ENCODE measurements at places on chromosomes 4 and X. TPM values are rescaled to one million over a fixed set of nuclear protein-coding genes. Genes with fewer than 3 reads are reported as not detected.

HAND2 gene
- total RNA-seq, result 7.5 TPM

DNAAF6 gene
- not detected for total RNA-seq

SPATA4 gene
- 0.68 TPM for total RNA-seq

CT45A3 gene
- 12.0 TPM for total RNA-seq

CACNA1F gene
- total RNA-seq, result not detected

KIF4A gene
- total RNA-seq, result 1.3 TPM

MID1IP1 gene
- total RNA-seq, result 34.7 TPM

PABPC4L gene
- 2.8 TPM for total RNA-seq

SULT1E1 gene
- 0.41 TPM for total RNA-seq

ELF4 gene
- 6.5 TPM for total RNA-seq

DNA sequence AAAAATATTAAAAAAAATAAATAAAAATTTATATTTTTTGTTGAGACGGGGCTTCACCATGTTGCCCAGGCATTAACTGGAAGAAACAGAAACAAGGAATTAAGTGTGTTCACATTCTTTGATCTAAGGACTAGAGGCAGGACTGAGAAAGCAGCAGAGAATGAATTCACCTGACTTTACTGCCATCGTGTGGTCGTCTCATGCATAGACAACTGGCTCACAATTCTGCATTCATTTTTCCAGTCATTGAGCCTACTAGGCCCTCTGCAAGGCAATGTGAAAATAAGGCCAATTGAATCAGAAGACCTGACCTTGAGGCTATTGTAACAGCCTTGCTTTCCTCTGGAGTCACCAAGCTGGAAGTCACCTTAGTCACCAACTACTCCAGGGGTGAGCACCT lies 37.4 kb downstream of the LHFPL1 start:
- DNase-seq, result peak; percentile 5

DNA sequence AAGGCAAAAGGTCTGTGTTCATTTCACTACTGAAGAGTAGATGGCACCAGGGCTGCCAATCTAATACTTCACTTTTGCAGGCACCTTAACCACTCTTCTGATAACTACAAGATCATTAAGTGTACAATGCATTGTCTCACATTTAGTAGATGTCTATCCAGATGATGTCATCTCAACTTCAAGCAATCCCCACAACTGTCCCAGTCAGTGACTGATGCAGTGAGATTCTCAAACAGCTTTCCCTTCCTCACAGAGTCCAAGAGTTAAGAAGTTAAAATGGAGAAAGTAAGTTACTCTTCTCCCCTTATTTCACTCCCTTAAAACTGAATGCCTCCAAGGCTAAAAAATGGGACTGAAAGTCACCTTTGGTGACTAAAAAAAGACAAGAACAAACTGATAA lies 10.7 kb downstream of the AP1S2 start:
- DNase-seq, result no peak

GRCh38 chrX:54473993-54474859 lies 21.8 kb downstream of the FGD1 start:
- no peak for DNase-seq

DNA sequence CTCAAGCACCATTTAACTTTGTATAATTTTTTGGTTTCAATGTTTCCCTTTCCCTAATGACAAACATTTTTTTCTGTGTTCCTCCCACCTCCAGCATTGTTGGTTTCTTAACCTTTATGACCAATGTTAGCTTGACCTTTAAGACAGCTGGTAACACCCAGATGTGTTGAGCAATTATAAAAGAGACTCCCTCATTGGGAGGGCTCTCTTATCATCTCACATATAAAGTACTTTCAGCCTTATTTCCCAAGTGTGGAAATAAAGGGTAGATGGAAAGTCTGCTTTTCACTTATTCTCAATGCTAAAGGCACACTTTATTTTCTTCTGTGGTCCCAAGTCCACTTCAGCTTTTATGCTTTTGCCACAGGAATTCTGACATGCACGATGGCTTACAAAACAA lies 1420.4 kb downstream of the RAPGEF2 start:
- DNase-seq, result no peak

DNA sequence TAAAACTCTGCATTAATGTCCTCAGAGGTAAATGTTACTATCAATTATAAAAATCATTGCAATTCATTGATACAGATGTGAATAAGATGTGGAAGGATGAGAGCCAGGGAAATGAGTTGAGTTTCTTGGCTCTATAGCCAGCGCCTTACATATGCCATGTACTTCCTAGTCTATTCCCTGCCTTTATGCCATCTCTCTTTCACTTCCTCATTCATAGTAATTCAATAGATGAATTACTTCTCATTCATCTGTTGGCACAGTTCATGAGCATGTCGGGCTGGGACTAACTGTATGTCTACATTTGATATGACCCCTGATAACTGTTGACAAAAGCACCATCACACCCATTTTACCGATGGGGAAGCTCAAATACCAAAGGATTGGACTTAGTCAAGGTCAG lies 55.7 kb downstream of the LNX1 start:
- no peak for DNase-seq

DNA sequence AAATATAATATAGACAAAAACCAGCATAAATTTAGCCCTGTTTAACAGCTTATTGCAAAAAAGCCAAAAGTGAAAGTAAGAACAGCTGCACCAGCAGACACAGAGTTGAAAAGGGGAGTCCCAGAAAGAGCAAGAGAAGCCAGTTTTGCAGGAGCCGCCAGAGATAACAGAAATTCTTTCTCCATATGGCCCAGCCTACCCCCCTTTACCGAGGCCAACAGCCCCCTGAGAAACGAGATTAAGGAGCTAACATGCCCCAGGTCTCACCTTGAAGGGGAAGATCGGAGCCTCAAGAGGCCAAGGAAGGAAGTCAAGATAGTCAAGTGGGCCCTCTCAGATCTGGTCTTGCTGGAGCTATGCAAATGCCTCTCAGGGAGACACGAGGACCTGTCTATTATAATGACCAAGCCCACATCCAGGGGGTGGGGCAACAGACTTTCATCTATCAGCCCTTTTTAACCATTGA lies 4.8 kb downstream of the ACOX3 start:
- no peak for DNase-seq

DNA sequence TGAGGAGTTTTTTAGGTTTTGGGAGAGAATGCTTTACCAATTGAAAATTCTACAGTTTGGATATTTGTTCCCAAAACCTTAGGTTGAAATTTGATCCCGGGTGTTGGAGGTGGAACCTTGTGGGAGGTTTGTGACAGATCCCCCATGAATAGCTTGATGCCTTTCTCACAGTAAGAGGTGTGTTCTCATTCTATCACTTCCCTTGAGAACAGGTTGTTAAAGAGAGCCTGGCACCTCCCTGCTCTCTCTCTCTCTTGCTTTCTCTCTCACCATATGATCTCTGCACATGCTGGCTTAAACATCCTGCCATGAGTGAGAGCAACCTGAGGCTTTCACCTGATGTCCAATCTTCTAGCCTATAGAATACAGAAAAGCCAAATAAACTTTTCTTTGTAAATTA lies 1475.5 kb upstream of the AGA start:
- no peak for DNase-seq

- no peak for DNase-seq
Observed at GRCh38 chr4:126230269-126230668, 915.5 kb downstream of the FAT4 start.

DNA sequence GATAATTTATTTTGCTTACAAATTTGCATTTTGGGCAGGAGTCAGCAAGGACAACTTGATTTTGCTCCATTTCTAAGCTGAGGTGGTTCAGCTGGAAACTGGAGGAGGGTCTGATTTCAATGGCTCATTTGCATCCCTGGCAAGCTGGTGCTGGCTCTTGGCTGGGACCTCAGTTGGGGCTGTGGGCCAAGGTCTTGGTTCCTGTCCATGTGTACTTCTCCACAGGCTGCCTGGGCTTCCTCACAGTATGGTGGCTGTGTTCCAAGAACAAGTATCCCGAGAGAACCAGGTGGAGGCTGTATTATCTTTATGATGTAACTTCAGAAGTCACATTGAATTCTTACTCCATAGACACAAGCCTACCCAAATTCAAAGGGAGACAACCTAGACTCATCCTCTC lies 77.0 kb upstream of the STX18 start:
- DNase-seq, result no peak

GRCh38 chr4:6655924-6656323 lies 15.4 kb downstream of the MRFAP1 start:
- no peak for DNase-seq

GRCh38 chr4:109978704-109979454 lies 66.2 kb downstream of the EGF start:
- DNase-seq, result no peak

DNA sequence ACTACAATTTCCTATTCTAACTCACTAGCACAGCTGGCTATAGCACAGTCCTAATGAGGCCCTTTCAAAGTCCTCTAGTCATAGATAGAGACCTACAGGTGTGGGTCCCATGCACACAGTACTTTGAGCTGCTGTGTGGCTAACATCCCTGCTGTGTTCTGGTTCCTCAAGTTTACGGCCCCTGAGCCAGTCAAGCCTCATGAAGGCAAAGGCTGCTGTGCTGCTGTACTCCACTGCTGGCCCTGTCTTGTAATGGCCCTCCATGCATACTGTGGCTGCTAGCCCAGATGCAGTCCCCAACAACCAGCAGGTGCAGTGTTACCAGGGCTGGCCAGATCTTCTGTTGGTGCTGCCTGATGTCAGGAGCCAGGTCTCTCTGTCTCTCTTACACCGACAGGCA lies 23.4 kb upstream of the ENPEP start:
- DNase-seq, result no peak

- DNase-seq, result no peak
Observed at GRCh38 chr4:184409911-184410692, 64.2 kb downstream of the IRF2 start.

- no peak for DNase-seq
Observed at GRCh38 chr4:108398836-108399235, 221.5 kb upstream of the RPL34 start.

DNA sequence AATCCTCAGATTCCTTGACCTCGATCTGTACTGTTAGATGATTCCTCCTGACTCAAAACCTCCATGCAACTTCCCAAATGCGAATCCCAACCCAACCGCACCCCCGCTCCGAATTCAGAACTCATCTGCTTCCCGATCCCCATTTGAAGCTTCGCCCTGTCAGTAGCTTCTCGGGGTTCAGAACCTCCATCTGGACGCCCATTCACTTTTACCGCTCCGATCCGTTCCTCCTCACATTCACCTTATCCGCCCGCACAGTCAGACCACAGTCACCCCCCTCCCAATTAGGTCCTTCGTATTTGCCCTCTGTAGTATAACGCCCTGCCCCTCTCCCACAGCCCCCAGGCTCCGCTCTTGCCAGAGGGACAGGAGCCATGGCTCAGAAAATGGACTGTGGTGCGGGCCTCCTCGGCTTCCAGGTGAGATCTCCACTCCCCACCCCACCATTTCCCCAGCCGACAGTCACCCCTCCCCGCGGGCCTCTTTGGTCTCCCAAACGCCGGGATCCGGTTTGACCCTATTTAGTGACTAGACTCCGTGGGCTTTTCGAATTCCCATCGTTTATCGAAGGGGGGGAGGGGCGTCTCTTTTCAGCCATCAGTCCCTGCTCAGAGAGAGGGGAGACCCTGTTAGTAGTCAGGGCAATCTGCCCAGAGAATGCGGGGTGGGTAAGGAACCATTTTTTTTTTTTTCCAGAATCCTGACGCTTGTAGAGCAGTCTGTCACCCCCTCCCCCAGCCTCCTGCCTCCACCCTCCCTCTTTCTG lies 691 bp downstream of the MAGED1 start:
- DNase-seq, result no peak

DNA sequence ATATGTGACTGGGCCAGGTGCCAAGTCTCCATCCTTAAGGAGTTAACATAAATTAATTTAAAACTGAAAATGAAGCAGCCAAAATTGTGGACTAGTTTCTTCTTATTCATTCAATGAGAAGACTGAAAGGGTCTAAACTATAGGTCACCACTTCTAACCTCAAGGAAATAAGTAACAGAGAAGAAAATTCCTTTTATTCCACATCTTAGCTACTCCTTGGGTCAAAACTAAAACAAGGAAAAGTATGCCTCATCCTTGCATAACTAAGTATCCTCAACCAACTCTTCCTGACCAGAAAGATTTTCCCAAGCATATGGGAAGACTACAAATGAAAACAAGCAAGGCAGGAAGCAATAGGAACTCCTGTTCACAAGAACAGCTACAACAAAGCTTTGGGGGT lies 71.2 kb downstream of the ZNF827 start:
- no peak for DNase-seq

- no peak for DNase-seq
Observed at GRCh38 chr4:27861802-27862201, 1001.2 kb downstream of the STIM2 start.

DNA sequence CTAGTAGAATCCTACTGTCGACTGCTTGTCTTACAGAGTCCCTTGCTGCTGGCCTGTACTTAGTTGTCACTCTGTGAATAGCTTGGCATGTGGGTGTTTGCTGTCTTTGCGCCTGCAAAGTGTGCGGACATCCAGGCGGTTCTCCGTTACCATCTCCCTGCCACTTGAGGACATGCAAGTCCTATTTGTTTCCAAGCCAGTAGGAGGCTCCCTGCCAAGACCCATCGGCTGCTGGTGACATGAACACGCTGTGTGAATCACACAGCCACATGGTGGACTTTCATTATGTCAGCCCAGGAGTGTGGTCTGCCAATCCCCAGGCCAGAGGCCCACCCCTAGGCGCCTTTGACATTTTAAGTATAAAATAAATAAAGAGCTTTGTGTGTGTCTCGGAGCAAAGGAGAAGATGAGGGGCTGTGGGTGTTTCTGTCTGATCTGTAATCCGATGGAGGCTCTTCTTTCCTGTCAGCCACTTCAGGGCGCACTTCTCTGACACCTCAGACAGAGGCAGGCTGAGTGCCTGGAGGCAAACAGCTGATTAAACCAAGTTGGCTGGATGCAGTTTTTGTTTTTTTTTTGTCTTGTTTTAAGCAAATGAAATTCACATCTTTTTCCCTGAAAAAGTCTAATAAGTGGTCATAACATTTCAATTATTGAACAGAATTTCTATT lies 51.5 kb downstream of the ALPK1 start:
- DNase-seq, result peak; percentile 69

DNA sequence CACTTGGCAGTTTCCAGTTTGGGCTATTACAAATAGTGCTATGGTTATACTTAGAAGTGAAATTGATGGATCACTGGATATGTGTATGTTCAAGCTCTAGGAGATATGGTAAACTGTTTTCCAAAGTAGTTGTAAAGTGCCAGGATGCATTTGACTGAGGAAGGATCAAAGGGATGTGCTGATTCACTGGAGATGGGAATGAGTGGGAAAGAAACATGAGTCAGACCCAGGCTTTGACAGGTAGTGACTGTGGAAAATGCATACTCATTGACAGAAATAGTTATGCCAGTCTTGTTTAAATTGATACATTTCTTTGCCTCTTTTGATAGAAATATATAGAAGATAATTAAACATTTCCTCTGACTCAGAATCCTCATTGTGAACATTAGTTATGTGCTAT lies 77.9 kb downstream of the CEP135 start:
- no peak for DNase-seq

GRCh38 chr4:2390784-2391421 lies 27.5 kb downstream of the ZFYVE28 start:
- DNase-seq, result no peak

GRCh38 chr4:24042094-24042493 lies 152.2 kb upstream of the PPARGC1A start:
- DNase-seq, result no peak

Measured in prostate gland (tissue), 2 donors.